Ecto neural progenitor cell (in vitro differentiated cells): ENCODE measurements at places on chromosomes 2 and 18.

- DNase-seq = peak; percentile 47
Observed at GRCh38 chr2:235263205-235264120, 230.4 kb upstream of the AGAP1 start.

DNA sequence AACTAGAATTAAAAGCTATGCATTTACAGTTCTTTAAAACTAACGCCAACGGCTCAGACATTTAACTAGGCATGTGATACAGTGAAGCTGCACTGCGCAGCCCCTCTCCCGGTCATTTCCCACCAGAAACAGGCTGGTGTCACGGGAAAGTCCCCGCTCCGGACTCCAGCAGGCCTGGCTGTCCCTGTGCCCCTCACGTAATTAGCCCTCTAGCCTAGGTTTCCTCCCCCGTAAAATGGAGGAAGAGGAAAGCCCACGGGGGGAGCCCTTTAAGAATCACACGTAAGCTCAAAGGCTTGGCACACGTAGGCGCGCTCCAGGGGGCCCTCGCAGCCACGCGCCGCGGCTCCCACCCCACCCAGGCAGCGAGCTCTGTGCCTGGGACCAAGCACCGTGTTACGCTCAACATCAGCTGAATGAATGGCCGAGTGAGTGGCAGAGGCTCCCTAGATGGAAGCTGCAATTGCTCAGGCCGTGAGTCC is 48.0 kb downstream of the KCNIP3 start:
- DNase-seq = no peak

DNA sequence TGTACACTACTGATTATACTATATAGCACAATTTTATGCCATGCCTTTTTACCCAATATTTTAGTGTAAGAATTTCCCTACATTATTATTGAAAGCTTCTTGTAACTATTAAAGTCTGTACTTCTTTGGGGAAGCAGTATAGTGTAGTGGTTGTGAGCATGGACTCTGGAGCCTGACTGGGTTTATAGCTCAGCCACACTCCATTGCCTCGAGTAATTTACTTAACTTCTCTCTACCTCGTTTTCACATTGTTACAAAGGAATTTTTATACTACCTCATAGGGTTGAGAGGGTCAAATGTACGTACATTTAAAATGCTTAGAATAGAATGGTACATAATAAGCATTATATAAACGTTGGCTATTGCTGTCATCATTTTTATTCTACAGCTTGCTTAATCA is 139.2 kb downstream of the UBR3 start:
- DNase-seq = no peak

GRCh38 chr2:135252805-135253458 is 200.8 kb downstream of the RAB3GAP1 start:
- no peak for DNase-seq

DNA sequence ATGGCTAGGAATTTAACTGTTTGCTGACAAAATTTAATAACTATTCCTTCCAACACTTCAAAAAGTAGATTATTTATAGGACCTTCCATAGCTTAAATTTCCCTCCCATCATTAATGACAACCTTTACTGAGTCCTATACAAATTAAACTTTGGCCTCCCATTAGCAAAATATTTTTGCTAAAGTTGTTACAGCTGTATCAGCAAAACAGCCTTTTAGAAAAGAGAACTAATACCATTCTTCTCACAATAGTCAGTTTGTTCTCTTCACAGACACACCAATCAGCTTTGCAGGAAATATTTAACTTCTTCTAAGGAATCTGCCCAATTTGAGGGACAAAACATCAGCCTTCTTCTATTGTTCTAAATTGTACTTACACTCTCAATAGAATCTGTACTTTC is 12.0 kb upstream of the GCFC2 start:
- DNase-seq = no peak

GRCh38 chr2:240528406-240529040 is 29.3 kb downstream of the ANKMY1 start:
- DNase-seq = no peak
